EH (cell line): ENCODE measurements at places on chromosomes 4 and X.

DNA sequence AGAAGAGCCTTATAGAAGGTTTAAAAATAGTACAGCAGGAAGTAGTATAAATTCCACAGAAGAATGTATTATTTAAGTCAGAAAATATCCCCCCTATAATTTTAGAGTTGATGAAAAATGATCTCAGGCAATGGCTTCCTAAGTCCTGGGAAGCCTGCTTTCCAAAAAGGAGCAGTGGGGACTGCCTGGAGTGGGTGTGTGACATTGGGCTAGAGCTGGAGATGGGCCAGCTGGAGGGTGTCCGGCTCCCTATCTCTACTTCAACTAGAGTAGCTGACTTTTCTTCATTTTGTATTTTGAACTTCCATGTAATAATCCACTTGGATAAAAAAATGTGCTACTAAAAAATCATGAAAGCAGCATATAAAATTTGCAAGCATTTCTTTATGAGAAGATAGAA lies 253.9 kb downstream of the ANK2 start:
- no peak for DNase-seq

DNA sequence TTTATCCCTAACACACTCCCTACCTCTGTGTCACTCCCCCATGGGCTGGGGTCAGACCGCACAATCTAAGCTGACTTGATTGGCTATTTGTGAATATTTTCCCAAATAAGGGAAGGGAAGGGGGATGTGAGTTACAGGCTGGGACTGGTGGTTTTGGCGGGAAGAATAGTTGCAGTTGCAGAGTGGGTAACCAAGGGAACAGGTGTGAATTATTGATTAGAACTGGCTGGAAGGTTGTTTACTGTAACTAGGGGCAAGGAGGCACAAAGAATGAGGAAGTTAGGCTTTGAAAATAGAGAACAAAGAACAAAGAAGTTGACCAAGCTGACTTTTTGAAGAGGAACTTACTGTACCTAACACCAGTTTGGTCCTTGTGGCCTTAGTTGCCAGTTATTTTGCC lies 88.0 kb upstream of the XAGE2 start:
- DNase-seq, result no peak

DNA sequence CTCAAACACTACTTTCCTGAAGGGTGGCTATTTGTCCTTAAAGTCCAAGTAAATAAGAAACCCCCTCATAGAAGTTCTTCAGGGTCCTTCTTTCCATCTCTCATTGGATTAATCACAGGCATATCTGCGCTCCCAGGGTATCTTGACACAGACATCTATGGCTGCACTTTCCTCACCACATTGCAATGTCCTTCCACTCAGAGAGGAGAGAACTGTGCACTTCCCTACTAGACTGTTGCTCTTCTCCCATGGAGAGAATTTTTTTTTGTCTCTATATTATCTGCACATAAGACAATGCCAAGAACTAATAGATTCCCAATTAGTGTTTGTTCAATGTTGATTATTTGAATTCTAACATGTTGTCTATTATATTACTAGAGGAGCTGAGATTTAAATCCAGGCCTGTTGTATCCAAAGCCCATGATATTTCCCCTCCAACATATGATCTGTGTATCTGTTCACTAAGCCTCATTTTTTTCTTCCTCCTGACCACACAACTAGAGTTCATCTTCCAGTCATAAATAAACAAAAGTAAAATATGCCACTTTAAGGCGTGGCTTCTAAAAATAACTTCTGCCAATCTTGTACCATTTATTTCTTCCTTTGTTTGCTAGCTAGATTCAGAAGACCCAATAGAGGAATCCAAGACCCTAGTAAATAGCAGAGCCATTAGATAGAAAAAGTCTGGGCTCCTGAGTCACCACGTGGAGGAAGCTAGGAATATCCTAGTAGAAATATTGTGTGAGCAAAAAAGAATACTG lies 61.5 kb upstream of the FAM241A start:
- DNase-seq, result peak; percentile 22

DNA sequence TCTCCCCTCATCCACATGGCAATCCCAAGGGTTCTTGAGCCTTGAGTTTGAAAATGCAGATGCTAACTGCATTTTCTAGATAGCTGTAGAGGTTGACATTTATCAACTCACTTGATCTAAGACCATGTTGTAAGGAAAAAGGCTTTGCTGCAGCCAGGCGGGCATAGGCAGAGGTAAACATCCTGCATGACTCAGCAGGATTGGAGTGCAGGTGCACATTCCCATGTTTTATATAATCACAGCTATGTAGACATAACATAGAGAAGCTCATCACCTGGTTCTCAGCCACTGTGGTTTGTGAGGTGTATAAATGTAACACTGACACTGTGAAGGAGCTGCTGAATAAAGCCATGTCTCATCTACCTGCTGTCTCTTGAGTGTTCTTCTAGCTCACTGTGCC lies 62.3 kb upstream of the PDE5A start:
- DNase-seq, result no peak

GRCh38 chr4:146915132-146915531 lies 30.5 kb downstream of the TTC29 start:
- no peak for DNase-seq

DNA sequence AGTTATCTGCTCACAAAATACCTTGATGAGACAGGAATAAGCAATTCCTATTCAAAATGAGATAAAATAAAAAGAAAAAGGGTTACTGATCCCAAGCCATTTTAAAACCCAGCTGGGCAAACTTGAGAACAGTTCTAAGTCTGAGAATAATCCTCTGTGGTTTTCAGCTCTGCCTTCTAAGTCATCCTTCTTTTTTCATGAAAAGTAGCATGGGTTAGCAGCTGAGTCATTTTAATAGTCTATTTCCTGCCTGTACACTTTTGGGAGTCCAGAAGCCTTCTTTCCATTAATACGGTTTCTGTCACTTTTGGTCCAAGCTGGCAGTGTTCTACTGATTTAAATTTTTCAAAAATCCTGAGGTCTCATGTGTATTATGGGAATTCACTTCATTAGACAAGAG lies 374.3 kb downstream of the IQCM start:
- peak; percentile 61 for DNase-seq

DNA sequence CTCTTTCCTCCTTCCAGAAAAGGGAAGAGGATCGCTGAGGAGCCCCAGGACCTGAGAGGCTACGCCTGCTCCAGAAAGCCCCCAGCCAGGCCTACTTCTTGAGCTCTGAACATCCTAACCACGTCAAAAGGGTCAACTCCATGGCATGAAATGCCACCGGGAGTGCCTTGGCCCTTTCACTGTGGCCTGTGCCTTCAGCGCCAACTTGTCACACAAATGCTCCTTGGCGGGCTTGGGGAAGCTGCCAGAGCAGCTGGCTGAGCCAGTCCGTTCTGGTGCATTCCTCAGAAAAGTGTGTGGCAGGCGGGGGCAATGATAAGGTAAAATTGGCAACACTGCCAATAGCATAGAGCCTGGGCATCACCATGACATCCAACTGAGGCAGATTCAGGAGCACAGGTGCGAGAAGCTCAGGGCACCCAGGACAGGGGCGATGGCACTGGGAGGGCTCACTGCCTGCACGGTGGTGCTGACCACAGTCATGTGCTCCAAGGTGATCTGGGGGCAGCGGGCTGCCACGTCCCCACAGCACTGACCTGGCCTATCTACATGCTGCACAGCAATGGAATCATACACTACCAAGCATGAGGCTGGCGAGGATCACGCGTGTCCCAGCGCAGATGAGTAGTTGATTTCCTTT lies 12.1 kb upstream of the TREX2 start:
- DNase-seq, result no peak

GRCh38 chrX:69027181-69028005 lies 137.9 kb downstream of the PJA1 start:
- peak; percentile 48 for DNase-seq

GRCh38 chr4:80270868-80271267 lies 4.4 kb downstream of the FGF5 start:
- DNase-seq, result no peak

DNA sequence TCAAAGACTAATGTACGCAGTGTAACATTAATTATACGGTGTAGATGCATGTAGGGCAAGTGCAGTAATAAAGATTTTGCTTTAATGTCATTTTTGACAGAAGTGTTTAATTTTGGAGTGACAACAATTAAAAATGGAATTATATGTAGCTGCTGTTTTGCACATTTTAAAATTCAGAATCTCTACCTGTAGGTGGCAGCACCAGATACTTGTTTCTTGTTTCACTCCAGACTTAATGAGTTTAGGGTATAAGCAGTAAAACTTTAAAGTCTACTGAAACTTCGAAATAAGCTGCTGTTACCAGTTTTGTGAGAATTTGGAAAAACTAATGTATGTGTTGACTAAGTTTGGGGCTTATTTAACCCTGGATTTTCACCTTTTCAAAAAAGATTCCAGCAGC lies 144.9 kb downstream of the POLA1 start:
- peak; percentile 43 for DNase-seq

DNA sequence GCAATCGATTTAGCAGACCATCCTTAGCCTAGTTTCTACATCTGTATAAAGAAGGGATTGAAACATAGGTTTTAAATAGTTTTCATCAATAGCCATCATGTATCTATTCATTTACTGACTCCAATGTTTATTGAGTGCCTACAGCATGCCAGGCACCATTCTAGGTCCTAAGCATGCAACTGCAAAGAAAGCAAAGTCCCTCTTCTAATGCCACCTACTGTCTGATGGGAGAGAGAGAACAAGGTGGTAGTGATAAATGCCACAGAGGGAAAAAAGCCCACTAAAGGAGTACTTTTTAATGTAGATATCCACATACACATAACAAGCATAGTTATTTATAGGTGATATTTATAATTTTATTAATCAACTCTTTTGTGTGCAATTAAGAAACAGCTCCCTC lies 67.6 kb upstream of the PPARGC1A start:
- DNase-seq, result no peak
